ENCODE measurements at places on chromosomes 11 and 22.

- no peak for DNase-seq
These were observed 467.6 kb downstream of the SOX6 start for GRCh38 chr11:15888556-15889345.

DNA sequence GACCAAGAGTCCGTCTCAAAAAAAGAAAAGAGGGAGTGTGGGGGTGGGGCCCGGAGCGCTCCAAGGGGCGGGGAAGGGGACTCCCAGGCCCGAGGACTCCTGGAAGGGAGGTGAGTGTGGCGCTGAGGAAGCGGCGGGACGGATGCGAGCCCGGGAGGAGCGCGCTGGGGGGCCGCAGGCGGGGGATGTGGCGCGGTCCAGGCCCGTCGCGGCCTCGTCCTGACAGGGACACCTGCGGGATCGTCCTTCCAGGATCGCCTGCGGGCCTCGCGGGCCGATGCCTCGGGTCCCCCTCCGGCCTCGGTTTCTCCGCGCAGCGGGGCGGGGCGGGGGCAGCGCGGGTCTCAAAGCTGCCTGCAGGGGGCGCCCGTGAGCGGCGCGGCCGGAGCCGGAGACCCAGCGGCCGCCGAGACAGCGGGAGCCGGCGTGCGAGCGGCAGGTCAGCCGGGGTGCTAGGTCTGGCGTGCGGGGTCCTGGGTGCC is 3.8 kb upstream of the ADORA2A start:
- peak; percentile 86 for DNase-seq

- DNase-seq, result no peak
These were observed 11.2 kb upstream of the DEUP1 start for GRCh38 chr11:93319224-93319839.

DNA sequence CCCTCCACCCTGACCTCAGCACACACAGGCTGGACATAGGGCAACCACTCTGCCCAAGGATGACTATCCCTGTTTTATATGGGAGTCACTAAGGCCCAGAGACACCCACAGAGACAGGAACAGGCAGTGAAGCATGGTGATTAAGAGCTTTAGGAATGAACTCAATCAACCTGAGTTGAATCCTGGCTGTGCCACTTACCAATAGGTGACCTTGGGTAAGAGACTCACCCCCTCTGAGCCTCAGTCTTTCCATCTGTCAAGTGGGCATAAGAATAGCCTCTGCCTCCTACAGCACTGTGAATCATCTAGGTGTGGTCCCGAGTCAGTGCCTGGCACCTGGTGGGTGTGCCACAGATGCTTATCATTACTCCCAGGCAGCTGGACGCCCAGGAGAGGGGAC is 6.8 kb downstream of the CRYBB1 start:
- no peak for DNase-seq

DNA sequence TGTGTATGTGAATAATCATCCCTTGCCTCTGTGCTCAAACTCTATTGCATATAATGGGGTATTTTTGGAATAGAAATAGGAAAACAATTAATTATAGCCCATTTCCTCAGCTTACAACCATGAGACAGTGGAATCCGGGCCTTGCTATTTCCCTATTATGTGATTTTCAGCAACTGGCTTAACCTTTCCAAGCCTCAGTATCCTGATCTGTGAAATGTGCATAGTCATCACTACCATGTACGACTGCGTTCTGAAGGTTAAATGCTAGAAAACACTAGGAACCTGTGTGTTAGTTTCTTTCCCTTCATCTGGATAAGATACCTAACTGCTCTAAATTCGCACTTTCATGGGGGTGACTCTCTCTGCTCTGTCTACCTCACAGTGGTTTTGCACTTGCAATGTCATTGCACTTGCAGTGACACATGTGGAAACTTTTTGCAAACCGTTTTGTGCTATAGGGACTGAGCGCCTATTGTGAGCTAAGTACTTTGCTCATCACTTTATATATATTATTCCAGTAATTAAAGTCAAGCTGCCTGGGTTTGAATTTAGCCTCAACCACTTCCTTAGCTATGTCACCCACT is 48.3 kb downstream of the IRAG1 start:
- DNase-seq, result no peak

DNA sequence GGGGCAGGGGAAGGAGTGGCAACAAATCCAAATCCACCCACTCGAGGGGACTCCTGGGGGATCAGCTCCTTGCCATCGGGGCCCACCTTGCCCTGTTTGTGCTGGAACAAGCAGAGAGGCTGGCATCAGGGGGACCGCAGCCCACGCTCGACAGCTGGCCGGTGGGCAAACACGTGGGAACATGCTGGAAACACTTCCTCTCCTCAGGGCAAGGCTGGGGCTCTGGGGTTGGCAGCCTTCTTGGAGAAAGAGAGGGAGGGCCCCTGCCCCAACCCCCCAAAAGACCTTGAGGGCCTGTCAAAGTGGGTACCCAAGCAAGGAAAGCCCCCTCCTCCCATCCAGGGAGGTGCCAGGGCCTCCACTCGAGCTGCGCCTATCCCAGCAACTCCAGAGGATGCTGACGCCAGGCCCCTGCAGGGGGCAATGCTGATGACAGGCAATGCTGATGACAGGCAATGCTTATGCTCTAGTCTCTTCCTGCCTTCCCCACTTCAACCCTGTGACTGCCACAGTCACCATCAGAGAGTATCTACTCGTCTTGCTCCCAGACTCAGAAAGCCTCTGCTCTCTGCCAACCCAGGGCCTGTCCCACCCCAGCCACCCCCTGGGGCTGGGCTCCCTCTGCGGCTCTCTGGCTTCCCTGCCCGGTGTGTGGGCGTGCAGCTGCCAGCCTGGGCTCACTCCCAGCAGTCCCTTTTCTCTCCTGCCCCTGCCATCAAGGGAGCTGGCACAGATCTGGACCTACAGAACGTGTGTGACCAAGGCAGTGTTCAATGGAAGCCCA is 6.0 kb downstream of the ESS2 start:
- DNase-seq, result no peak

DNA sequence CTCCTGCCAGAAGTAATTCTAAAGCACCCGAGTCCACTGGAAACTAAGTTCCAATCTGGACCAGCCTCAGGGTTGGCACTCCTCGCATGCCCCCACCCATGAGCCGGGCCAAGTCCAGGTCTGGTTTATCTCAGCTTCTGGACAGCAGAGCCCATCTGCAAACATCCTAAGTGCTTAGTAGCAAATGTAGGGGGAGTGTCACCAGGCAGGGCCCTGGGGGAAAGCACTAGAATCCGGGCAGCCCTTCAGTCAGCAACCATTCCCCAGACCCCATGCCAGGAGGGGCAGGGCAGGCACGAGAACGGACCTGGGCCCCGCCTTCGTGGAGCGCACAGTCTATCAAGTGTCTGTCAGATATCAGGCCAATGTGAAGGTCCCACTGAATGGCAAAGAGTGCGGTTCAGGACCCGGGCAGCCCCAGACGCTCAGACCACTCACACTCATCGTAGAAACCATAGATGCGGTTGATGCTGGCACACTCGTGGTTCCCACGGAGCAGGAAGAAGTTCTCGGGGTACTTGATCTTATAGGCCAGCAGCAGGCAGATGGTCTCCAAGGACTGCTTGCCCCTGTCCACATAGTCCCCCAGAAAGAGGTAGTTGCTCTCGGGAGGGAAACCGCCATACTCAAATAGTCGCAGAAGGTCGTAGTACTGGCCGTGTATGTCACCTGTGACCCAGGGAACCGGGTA is 1.3 kb downstream of the PPP1CA start:
- no peak for DNase-seq

DNA sequence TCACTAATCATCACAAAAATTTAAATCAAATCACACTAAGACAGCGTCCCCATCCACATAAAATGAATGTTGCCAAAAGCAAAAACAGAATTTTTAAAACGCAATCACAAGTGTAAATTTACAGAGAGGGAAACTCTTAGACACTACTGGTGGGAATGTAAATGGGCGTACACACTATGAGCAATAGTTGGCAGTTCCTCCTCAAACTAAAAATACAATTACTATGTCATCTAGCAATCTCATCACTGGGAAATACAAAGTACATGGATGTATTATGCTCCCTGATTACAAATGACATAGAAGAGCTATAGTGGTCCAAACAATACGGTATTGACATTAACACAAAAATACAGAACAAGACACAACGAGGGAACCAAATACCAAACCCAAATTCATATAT is 8.7 kb upstream of the RGL4 start:
- DNase-seq, result no peak

DNA sequence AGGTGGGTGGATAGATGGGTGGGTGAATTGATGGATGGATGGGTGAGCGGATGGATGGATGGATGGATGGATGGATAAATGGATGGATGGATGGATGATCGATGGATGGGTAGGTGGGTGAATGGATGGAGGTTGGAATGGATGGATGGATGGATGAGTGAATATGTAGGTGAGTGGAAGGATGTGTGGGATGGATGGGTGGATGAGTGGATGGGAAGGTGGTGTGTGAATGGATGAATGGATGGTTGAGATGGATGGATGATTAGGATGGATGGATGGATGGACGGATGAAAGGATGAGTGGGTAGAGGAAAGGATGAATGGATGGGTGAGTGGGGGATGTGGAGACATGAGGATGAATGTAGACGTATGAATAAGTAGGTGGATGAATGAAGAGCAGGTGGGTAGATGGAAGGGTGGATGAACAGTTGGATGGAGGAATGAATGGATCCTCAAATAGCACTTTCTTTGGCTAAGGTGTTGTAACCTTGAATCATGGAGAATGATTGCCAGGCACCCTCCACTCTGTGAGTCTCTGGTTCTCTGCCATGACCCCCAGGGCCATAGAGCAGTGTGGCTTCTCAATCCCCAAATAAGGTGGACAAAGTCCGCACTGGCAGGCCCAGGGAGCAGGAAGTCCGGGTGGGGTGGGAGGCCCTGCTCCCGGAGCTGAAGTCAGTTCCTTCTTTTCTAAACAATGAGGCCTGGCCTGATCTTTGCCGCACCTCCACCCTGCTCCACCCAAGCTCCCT is 36.9 kb downstream of the IGF2 start:
- no peak for DNase-seq

GRCh38 chr11:88398372-88398771 is 60.8 kb upstream of the CTSC start:
- no peak for DNase-seq

- no peak for DNase-seq
These were observed 1.9 kb downstream of the EPS8L2 start for GRCh38 chr11:707817-708420.

GRCh38 chr11:3154001-3154599 is 11.0 kb downstream of the OSBPL5 start:
- DNase-seq, result no peak

- no peak for DNase-seq
These were observed 30.8 kb downstream of the CBL start for GRCh38 chr11:119236891-119237290.

DNA sequence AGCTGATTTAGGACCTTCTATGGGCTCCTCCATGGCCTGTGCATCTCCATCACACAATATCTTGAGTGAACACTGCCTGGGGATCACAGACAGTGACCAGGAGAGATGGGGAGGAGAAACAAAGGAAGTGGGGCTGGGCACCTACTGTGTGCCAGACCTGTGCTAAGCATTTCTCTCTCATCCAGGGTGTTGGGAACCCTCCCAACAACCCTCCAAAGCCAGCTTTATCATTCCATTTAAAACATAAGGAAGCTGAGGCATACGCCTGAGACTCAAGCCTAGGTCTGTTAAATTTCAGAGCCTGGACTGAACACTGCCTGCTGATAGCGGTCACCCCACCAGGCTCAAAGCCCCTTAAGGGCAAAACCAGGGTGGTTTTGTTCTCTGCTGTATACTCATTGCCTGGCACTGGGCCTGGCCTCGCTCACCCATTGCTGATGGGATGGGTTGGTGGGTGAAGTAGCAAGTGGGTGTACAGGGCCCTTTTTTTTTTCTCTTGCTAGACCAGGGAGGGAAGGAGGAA is 130.1 kb downstream of the MN1 start:
- DNase-seq, result no peak

DNA sequence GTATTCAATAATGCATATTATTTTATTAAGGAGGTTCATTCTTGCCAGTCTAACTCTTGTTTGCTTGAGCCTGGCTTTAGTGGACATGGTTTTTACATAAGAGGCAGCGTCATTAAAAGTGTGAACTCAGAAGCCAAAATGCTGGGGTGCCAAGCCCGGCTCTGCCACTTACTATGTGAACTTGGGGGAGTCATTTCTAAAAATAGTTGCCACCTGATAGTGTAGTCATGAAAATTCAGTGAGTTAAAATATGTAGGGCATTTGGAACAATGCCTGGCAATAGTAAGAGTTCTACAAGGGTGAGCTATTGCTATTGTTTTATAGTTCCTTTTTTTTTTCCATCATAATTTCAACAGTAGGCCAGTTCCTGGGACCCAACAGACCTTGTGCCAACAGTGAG is 49.9 kb downstream of the TENM4 start:
- no peak for DNase-seq

DNA sequence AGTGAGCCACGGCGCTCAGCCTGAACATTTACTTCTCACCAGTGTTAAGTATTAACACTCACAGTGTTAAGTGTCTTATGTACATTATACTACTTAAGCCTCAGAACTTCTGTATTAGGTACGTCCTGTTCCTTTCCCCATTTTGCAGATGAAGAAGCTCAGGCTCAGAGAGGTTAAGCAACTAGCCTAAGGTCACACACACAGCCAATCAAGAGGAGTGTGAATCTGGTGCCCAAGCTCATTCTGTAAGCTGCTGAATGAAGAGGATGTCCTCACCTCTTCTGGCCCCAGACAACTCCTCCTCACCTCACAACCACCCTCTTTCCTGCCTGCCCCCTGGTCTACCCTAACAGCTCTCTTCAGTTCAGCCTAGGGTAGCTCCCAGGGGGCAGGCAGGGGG is 29.9 kb downstream of the CREB3L1 start:
- DNase-seq, result no peak

- DNase-seq, result no peak
These were observed 19.4 kb upstream of the CELSR1 start for GRCh38 chr22:46556775-46557174.

GRCh38 chr11:9575260-9576240 is 2.1 kb downstream of the WEE1 start:
- no peak for DNase-seq

DNA sequence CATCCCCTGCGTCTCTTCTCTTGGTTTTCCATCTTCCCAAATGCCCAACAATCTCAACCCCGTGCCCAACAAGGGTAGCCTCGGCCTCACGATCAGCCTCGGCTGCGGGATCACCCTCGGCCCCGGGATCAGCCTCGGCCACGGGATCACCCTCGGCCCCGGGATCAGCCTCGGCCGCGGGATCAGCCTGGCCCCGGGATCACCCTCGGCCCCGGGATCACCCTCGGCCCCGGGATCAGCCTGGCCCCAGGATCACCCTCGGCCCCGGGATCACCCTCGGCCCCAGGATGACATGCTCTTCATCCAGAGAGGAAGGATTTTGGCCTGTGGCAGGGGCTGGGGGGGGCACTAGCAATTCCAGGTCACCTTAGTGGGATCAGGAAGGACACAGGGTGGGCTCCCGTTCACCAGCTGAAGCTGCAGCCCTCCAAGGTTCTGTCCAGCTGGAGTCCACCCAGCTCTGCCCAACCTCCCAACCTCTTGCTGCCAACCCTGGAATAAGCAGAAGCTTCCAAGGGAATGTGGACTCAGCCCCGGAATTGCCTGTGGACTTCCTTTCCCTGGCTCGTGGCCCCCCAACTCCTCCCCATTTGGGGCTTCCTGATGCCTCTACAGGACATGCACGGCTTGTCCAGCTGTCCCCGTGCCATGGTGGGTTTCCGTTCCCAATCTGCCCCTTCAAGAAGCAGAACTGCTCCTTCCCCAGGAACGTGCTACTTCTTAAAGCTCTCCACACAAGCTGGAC is 6.2 kb downstream of the ALG12 start:
- DNase-seq, result no peak

GRCh38 chr11:116202922-116203321 is 569.9 kb downstream of the BUD13 start:
- no peak for DNase-seq

- no peak for DNase-seq
These were observed 89.3 kb downstream of the PRR5L start for GRCh38 chr11:36385121-36385970.
